ENCODE measurements at places on chromosomes 1 and 21. TPM values are rescaled to one million over a fixed set of nuclear protein-coding genes. Genes with fewer than 3 reads are reported as not detected.

- H3K27ac ChIP-seq: no peak overlapping the region
- no peaks in the 10 kb centered on the region for H3K27me3 ChIP-seq
- peaks cover 25% of the 10 kb centered on the region for H3K36me3 ChIP-seq
- H3K4me1 ChIP-seq: no peaks in the 10 kb centered on the region
- no peak overlapping the region for H3K4me3 ChIP-seq
Observed at GRCh38 chr21:37139902-37140301, 66.8 kb downstream of the TTC3 start.

GRCh38 chr1:18883636-18884418 lies 18.5 kb downstream of the ALDH4A1 start:
- H3K4me3 ChIP-seq: no peak overlapping the region
- no peak overlapping the region for H3K27ac ChIP-seq
- H3K4me1 ChIP-seq: no peaks in the 10 kb centered on the region
- no peaks in the 10 kb centered on the region for H3K27me3 ChIP-seq

DNA sequence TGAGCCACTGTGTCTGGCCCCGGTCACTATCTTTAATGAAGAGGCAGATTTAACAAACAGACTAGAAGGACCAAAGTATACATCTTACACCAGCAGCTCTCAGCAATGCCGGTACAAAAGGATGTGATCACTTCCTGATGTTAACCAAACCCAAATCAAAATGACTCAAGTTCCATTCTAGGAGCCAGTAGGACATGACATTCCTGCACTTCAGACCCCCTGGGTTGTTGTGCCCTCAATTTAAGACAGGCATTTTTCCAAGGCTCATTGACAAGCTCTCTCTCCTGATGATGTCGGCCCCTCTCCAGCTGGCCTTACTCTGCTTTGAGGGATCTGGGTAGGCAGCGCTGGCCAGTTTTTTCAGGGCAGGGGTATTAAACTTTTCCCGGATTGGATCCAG lies 35.1 kb downstream of the YARS1 start:
- peaks cover 94% of the 10 kb centered on the region for H3K36me3 ChIP-seq
- H3K4me3 ChIP-seq: no peak overlapping the region
- H3K27ac ChIP-seq: no peak overlapping the region
- no peaks in the 10 kb centered on the region for H3K27me3 ChIP-seq

The S100A7 gene
- not detected for total RNA-seq

The LCE1C gene
- total RNA-seq: not detected

The ANKRD35 gene
- total RNA-seq: 0.18 TPM

All from H9 (cell line).